Stimulated activated CD8-positive, alpha-beta memory T cell treated with anti-CD3 and anti-CD28 coated beads, Interleukin-7, amount 100 ng/mL, for 24 hours (primary cell): ENCODE measurements at places on chromosomes 13 and 19.

DNA sequence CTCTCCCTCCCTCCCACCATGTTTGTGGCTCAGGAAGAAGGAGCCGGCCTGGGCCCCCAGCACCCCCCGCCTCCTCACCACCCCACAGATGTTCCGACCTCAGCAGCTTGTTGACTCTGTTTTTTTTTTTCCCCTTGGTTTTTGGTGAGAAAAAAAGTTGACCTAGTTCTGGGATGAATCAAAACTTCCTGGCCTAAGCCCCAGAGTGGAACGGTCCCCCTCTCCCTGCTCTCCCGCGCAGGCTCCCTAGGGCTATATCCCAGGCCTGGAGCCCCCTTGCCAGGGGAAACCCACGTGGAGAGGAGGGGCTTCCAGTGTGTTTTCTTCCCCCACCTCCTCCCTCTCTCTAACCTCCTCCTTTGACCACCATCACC, 4.0 kb downstream of the COL5A3 start:
- DNase-seq = no peak

- no peak for DNase-seq
Measured at GRCh38 chr19:19711934-19712828, 20.7 kb downstream of the ZNF14 start.

GRCh38 chr19:49213791-49214190, 56.2 kb downstream of the TRPM4 start:
- DNase-seq = no peak

GRCh38 chr13:42229287-42229686, 42.7 kb upstream of the AKAP11 start:
- no peak for DNase-seq

- DNase-seq = no peak
Measured at GRCh38 chr19:44677019-44677811, 5.9 kb downstream of the CEACAM19 start.

DNA sequence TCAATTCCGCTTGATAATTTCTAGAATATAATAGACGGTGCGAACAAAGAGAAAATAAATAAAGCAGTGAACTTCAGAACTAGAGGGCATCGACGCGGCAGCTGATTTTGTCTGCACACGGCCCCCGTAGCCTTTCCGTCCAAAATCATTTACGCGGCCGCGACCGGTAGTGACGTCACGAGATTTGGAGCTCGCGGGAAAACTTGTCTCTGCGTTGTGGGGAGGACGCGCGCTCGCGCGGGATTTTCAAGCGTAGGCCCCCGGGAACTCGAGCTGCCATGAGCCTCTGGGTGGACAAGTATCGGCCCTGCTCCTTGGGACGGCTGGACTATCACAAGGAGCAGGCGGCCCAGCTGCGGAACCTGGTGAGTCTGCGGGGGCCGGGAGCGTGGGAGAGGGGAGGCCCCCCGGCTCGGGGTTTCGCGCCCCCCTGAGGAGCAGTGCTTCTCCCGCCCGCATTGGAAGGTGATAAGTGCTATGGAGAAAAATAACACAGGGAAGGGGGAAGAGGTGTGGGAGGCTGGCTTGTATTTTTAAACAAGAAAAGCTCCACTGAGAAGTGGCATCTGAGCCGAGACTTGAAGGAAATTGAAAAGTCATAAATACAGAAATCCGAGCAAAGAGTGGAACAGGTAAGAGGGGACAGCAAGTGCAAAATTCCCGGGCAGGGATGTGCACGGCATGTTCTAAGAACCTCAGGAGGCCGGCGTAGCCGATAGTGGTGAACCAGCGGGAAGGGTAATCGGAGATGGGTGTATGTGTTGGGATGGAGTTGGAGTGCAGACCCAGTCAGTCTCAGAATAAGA, at the start of gene RFC3:
RFC3 (plus strand) TSS at position 249 of the 806 bp plus-strand sequence; CDS start at position 279, 30 bp downstream.
- peak; percentile 92 for DNase-seq

- DNase-seq = no peak
Measured at GRCh38 chr13:112071723-112072533, 5.0 kb downstream of the SOX1 start.

DNA sequence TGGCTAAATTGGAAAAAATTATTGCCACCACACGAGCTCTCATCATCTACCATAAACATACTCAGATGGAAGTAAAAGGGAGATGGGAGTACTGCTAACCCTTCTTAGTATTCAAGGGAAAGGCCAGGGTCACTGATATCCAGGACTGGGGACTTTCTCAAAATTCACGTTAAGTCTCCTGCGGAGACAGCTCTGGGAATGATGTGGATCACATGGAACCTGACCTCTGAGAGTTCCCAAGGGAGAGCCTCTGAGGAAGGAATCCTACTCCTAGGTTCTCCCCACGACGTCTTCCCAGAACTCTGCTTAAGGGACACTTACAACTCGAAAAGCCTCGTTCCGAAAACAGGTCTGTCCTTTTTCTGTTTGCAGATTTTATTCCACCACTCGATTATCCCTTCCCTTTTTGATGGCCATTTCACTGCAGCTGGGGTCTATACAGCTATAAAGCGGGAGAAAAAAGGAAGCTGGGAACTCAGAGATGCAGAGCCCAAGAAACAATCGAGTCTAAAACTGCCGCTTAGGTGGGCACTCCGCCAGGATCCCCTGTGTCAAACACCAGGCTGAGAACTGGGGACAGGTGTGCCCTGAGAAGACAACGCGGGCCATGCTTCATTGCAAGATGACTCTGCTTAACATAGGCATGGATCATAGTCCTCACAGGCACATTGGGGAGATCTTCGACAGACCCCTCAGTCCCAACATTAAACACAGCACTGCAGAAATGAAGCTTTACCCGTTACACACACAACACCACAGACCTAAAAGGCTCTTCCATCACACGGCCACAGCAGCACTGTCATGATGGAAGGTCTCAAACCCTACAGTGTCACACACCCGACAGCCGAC, 823 bp upstream of the ZNF567 start:
- DNase-seq = no peak

- no peak for DNase-seq
Measured at GRCh38 chr13:100561599-100562204, 26.9 kb downstream of the GGACT start.

DNA sequence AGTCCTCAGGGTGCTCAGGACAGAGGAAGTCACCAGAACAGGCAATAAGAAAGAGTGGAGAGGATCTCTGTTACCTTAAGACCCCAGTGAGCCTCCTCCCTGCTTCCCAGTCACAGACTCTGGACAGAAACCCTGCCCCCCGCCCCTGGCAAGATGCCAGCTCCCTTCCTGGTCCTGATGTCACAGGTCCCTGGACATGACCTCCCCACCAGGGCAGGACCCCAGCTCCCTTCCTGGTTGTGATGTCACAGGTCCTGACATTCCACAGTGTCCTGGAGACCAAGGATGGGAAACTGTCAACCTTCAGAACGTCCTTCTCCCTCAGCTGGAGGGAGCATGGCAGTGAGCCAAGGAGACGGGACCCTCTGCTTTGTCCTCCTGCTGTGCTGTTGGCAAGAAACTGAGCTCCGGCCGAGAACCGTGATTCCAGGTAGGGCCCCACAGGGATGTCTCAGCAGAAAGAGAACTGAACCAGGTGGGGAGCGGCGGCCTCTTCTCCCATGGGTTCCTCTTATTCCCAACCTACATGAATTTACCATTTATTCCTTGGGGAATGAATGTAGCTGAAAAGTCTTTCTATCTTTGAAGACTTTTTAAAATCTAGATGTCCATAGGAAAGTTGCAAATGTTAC, at the start of gene SPACA7:
SPACA7 (plus strand) TSS at position 306 of the 632 bp plus-strand sequence; CDS start at position 337, 31 bp downstream.
- no peak for DNase-seq

DNA sequence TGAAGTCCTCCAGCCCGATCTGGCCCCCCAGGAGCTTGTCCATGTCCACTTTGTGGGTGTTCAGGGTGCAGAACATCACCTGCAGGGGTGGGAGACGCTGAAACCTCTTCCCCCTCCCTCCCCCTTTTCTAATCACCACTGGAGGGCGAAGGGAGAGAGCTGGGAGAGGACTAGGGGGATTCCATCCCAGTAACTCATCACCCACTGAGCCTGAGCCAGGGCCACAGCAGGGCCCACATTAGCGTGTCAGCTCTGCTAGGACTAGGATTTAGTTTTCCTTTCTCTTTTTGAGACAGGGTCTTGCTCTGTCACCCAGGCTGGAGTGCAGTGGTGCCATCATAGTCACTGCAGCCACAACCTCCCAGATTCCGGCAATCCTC, 5.5 kb upstream of the PTGER1 start:
- DNase-seq = no peak

- no peak for DNase-seq
Measured at GRCh38 chr19:7658219-7658686, 10.6 kb upstream of the RETN start.

- DNase-seq = no peak
Measured at GRCh38 chr19:5417495-5418436, 37.5 kb upstream of the ZNRF4 start.

DNA sequence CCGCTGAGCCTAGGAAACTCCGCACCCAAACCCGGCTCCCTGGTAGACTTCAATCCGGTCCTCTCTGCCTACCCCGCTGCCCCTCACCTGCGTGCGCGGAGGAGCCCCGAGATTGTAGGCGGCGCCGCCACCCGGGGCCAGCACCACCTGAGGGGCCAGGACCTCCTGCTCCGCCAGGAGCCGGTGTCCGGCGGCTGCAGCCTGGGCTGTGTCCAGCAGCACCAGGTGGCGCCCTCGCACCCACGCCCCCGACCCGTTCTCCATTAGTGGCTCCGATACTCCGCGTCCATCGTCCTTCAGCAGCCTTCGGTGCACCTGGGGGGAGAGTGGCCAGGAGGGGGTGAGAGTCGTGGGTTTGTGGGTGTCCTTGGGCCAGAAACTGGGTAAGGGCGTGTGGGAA, 18.5 kb downstream of the MAN2B1 start:
- no peak for DNase-seq

GRCh38 chr19:40217027-40217810, 965 bp downstream of the TTC9B start:
- no peak for DNase-seq

DNA sequence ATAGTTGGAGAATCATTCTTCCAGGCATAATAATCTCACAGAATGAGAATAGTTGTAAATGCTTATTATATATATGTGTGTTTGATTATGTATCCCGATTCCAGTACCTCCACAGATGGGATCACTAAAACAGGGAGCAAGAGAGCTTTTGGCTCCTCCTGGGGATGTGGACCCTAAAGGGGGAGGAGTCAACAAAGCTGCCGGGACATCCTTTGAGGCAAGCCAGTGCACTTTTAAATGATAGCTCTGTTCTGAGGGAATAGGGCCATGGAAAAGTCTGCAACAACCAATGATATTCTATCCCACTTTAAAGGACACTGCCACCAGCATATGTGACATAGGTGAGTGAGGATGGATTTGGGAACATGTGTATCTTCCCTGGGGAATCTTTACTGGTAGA, 40.8 kb downstream of the SLITRK5 start:
- DNase-seq = no peak

DNA sequence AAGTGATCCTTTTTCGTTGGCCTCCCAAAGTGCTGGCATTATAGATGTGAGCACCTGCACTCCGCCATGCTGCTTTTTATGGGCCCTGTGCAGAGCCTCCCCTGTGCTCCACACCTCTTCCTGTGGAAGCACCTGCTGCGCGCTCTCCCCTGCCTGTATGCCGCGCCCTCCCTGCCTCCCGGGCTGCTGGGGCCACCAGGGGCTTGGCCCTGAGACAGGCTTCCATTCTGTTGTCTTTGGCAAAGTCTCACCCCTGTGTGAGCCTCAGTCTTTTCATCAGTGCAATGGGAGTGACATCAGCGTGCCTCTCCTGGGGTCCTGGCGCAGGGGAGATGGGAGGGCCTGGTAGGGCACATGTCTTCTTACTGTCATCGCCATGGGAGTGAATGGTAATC, 1.3 kb downstream of the FAM174C start:
- no peak for DNase-seq

DNA sequence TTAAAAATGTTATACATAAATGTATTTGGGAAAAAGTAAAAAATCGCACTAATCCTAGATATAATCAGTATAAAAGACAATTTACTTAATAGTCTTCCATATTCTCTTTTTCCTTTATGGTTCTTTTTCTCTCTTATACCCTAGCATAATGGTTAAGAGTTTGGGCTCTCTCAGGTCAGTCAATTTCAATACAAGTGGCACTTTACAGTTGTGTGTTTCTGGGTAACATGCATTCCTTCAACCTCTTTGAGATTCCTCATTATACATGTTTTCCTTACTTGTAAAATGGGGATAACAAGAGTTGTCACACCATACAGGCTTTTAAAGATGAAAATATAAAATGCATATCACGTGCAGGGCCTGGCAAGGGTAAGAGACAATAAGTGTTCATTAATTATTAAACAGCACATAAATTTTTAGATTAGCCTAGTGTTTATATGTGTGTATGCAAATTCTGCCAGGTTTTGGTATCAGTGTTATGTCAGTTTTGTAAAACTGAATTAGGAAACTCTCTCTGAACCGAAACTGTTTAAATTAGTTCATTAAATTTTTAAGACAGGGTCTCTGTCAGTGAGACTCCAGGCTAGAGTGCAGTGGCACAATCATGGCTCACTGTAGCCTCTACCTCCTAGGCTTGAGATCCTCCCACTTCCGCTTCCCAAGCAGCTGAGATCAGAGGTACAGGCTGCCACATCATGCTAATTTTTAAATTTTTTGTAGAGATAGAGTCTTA, 49.8 kb downstream of the ELF1 start:
- DNase-seq = no peak

DNA sequence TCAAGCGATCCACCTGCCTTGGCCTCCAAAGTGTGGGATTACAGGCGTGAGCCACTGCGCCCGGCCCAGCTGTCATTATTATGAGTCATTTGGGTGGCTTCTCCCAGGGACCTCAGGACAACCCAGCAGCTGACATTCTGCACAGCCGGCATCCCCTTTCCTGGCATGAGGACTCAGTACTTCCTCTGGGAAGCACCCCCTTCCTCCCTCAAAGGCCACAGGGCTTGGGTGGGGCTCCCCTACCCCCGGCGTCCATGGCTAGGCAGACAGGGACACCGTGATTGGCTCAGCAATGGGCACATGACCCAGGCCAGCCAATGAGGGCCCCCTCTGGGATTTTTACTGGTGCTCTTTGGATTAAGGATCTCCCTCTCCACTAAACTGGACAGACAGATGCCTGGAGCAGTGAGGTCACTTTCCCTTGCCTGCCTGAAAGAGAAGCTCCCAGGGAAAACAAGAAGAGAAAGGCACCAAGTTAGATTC, 6.0 kb downstream of the KANK2 start:
- no peak for DNase-seq

DNA sequence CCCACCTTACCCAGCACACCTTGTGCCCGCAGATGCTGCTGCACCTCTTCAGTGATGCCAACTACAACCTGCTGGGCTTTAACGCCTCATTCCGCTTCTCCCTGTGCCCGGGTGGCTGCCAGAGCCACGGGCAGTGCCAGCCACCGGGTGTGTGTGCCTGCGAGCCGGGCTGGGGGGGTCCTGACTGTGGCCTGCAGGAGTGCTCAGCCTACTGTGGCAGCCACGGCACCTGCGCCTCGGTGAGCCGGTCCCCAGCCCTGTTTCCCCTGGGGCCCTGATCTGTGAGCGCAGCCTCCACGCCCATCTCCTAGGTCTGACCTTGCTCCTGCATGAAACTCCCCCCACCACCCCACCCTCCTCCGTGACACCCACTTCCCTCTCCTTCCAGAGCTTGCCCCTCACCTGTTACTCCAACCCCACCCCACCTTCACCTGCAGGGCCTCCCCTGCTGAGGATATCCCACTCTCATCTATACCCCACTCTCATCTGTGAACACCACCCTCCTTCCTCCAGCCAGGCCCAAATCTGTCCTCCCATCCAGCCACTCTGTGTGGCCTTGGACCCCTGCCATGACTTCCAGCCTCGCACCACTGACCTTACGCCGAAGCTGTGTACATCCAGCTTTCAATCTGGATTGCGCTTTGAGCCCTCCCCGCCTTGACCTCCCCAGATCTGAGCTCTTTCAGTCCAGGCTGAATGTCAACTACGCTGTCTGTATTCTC, 8.7 kb downstream of the MEGF8 start:
- DNase-seq = no peak

- no peak for DNase-seq
Measured at GRCh38 chr13:102913914-102914313, 68.1 kb downstream of the ERCC5 start.

GRCh38 chr19:5309438-5310204, 31.0 kb downstream of the PTPRS start:
- DNase-seq = no peak
